Stimulated activated naive B cell treated with anti-CD40 and anti-IgM and Interleukin-4, amounts not matched to agents 10 μg/mL and 1 μg/mL and 100 μg/mL, for 72 hours (primary cell): ENCODE measurements at places on chromosomes 6 and 20.
A peak's percentile ranks its signal among the peaks of the same experiment; 100 is the strongest.

DNA sequence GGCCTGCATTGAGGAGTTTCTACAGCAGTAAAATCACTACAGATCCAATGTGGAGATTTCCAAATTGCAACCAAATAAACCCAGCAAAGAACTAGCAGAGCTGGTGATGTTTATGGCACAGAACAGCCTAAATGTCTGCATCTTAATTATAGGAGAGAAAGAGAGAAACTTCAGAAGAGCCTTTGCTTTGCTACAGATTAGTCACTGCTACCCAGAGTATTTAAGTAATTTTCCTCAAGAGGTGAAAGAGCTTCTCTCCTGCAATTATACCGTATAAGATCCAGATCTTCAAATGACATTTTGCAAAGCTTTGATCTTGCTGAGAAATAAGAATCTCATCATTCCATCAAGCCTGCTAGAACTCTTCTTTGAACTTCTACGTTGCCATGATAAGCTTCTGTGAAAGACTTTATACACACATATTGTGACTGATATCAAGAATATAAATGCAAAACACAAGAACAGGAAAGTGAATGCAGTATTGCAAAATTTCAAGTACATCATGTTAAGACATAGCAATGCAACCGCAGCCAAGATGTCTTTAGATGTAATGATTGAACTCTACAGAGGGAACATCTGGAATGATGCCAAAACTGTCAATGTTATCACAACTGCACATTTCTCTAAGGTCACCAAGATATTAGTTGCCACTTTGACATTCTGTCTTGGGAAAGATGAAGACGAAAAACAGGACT is 48.0 kb downstream of the MKKS start:
- no peaks in the 10 kb centered on the region for H3K36me3 ChIP-seq
- H3K27me3 ChIP-seq, result peaks cover 4% of the 10 kb centered on the region
- H3K27ac ChIP-seq, result no peak overlapping the region
- no peak for DNase-seq

DNA sequence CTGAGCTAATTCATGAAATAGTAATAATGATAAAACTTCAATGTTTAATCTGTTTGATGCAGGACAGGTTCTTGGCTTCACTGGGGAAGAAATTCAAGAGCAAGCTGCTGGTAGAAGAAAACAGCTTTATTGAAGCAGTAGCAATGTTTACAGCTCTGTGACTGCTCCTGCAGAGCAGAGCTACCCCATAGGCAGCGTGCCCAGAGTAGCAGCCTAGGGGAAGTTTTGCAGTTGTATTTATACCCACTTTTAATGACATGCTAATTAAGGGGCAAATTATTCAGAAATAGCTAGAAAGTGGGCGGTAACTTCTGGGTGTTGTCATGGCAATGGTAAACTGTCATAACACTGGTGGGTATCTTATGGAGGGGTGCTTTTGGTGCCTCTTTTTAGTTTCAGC is 518.0 kb downstream of the RFPL4B start:
- H3K27ac ChIP-seq, result no peak overlapping the region
- H3K4me3 ChIP-seq, result no peak overlapping the region
- H3K36me3 ChIP-seq, result no peaks in the 10 kb centered on the region
- DNase-seq, result no peak
- H3K4me1 ChIP-seq, result no peaks in the 10 kb centered on the region

- no peaks in the 10 kb centered on the region for H3K27me3 ChIP-seq
- DNase-seq, result no peak
- peaks cover 30% of the 10 kb centered on the region for H3K4me1 ChIP-seq
- H3K36me3 ChIP-seq, result peaks cover 43% of the 10 kb centered on the region
- H3K27ac ChIP-seq, result peak overlapping the region; percentile 47
- H3K4me3 ChIP-seq, result no peak overlapping the region
Measured at GRCh38 chr20:48728042-48728825, 99.6 kb downstream of the PREX1 start.

GRCh38 chr6:146041282-146041681 is 12.4 kb downstream of the GRM1 start:
- no peaks in the 10 kb centered on the region for H3K27me3 ChIP-seq
- no peaks in the 10 kb centered on the region for H3K36me3 ChIP-seq
- no peaks in the 10 kb centered on the region for H3K4me1 ChIP-seq
- no peak overlapping the region for H3K4me3 ChIP-seq
- DNase-seq, result no peak
